ENCODE measurements at places on chromosomes 7 and 10. TPM values are rescaled to one million over a fixed set of nuclear protein-coding genes. Genes with fewer than 3 reads are reported as not detected.

DNA sequence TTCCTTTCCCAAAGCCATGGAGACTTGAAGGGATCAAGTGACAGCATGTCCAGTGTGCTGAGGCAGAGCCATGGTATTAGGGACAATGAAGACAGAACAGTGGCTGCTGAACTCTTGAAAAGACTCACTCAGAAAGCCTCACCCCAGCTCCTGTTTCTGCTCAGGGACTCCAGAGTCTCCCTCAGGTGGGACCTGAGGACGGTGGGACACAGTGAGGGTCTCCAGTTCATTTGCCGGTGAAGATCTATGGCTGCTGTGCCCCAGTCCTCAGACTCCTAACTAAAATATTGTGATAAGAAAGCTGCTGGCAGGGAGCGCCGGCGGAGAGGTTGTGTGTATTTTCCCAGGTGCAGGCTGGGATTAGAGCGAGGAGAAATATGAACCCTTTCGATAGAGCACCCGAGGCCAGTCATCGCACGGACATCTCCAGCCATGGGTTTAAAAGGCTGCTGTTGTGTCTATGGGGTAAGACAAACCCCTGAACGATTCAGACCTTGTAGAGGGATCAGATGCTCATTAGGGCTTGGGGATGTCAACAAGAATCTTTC is 57.2 kb downstream of the C7orf25 start:
- DNase-seq: no peak

GRCh38 chr10:65798133-65798532 is 1127.7 kb upstream of the LRRTM3 start:
- no peak for DNase-seq

- peak; percentile 46 for DNase-seq
These were observed 91.6 kb downstream of the SEMA3C start for GRCh38 chr7:80827239-80827633.

- no peak for DNase-seq
These were observed 220.4 kb downstream of the HDAC9 start for GRCh38 chr7:18715988-18716387.

DNA sequence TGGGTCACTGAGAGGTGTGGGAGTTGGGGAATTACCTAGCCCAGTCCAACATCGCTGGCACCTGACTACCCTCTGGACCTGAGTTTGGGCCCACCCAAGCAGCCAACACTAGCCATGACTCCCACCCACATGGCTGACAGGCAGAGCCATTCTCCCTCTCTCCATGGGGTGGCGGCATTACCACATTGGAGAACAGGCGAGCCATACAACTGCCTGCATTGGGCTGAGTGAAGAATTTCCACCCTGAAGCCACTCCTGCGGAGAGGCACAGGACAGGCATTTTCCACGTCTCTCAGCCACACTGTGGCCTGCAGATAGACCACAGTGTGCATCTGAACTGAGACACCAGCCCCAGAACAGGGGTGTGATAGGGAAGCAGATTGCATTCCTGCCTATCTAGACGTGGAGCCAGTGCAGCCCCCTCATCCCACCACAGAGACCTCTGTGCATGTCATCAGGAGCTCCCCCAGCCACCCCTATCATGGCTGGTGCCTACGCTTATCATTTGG is 58.2 kb upstream of the ANTXRL start:
- peak; percentile 70 for DNase-seq

DNA sequence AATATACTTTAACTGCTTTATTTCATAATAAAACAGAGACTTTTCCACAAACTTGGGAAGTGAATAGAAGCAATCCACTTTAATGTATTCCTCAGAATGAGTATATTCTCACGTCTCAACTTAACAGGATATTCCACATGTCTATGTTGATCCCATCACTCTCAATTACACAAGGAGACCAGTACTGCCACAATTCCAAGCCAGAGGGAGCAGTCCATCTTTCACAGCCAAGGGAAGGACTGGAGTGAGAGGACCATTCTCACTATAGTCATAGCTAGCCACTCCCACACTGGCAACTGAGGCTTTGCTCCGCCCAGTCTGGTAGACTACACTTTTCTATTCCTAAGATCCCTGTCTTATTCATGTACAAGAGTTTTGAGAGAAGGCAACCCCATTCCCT is 553.9 kb downstream of the CNTNAP2 start:
- no peak for DNase-seq

GRCh38 chr7:132149436-132150304 is 426.6 kb downstream of the PLXNA4 start:
- no peak for DNase-seq

GRCh38 chr10:78860260-78860914 is 208.4 kb upstream of the ZMIZ1 start:
- DNase-seq: no peak

GRCh38 chr10:79143879-79144278 is 75.1 kb downstream of the ZMIZ1 start:
- no peak for DNase-seq

- DNase-seq: no peak
These were observed 35.1 kb downstream of the CH25H start for GRCh38 chr10:89171996-89172395.

DNA sequence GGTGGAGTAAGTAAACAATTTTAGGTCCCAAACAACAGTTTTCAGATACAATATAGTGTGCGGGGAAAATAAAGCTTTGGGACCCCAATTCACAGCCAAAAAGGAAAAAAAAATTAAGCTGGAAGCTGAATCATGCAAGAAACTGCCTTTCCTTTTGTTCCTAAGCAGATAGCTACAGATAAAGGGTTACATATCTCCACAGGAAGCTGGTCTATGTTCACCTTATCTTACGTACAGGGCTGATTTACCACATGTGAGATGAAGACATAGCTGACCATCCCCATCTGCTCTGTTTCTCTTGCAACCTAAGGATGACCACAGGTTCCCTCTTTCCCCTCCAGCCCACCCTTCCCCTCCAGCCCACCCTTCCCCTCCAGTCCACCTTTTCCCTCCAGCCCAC is 14.2 kb upstream of the PFKP start:
- no peak for DNase-seq

DNA sequence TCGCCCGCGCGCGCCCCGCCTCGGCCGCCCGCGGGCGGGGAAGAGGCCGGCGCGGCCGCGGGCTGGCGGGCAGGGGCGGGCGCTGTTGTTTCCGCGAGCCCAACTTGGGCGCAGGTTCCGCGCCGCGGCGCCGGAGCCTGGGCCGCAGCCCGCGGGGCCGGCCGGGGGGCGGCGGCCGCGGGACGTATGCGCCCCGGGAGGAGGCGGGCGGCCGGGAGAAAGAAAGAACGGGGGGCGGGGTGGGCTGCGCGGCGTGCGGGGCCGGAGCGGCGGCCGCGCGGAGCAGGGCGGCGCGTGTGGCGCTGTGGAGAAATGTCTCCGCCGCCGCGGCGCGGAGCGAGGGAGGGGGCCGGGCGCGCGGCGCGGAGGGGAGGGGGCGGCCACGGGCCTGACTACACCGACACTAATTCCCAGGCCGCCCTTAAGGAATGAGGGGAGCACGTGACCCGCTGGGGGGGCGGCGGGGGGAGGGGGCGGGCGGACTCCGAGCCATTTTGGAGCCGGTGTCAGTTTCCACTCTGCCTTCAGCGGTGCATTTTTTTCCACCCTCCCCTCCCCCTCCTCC is at the start of gene BMI1:
TSS of gene BMI1 (plus strand) at position 509 of the 565 bp plus-strand sequence. CDS start 5,351 bp downstream, outside the sequence.
- DNase-seq: peak; percentile 73

Gene NCF1
- total RNA-seq: not detected

Gene TRPV6
- total RNA-seq: not detected

Gene FAM241B
- total RNA-seq: not detected

Gene LIPJ
- total RNA-seq: under 0.01 TPM

Gene LYZL2
- not detected for total RNA-seq

Gene PLAC9
- 0.64 TPM for total RNA-seq

Gene TECPR1
- 26.1 TPM for total RNA-seq

Gene DGKI
- 11.3 TPM for total RNA-seq

Gene ACSL5
- 8.6 TPM for total RNA-seq

Data from fibroblast of villous mesenchyme (primary cell).